ENCODE measurements at places on chromosomes 7 and 10.

DNA sequence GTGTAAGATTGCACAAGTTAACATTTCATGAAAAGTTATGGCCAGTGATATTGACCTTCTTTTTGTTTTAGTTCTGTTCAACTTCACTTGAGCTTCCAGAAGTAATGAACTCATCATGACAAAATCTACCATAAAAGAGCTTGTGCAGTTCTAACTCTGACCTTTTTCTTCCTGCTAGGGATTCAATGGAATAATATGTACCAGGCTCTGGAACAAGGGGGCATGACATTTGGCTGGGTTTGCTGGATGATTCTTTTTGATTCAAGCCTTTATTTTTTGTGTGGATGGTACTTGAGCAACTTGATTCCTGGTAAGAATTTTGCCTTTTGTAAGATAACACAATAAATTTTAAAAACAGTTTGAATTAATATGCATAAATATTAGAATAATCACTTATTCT lies 205.0 kb downstream of the ABCA13 start:
- no peak for DNase-seq

DNA sequence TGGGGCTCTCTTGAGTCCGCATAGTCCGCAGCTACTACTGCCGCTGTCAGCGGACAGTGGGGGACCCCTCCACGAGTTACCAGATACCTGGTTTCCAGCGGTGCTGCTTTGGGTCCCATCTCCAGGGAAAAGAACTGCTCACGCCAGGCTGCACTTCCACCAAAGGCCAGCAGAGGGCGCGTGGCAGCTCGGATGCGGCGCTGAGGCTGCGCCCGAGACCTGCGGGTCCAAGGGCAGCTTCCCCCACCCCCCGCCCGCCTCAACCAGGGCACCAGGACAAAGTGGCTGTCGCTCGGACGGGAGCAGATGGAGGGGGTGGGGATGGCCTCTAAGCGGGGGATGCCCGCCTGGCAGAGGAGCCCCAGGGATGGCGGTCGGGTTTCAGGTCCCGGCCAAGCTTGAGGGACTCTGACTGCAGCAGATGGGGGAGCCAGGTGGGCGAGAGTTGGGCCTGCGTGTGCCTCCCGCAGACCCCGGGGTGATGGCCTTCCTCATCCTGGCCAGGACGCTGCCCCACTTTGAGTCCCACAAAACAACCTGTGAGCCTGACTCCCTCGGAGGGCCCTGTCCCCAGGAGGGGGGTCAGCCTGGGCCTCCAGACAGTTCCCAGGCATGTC lies 23.8 kb upstream of the ZNF735 start:
- DNase-seq: no peak

DNA sequence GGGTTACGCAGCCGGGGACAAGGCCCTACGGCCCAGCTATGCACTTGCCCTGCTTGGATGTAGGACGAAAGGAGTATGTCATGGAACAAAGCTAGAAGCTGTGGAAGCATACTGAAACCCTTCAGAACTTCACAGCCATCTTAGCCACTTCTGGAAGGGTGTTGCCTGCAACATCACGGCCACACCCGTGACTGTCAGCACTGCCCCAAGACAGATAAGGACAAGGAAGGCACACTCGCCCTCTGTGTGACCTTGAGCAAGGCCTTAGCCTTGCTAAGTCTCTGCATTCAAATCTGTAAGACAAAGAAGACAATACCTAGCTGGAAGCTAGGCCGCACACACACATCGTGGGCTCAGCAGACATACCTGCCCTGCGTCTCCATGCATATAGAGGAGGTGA lies 352.5 kb upstream of the MGMT start:
- DNase-seq: no peak

DNA sequence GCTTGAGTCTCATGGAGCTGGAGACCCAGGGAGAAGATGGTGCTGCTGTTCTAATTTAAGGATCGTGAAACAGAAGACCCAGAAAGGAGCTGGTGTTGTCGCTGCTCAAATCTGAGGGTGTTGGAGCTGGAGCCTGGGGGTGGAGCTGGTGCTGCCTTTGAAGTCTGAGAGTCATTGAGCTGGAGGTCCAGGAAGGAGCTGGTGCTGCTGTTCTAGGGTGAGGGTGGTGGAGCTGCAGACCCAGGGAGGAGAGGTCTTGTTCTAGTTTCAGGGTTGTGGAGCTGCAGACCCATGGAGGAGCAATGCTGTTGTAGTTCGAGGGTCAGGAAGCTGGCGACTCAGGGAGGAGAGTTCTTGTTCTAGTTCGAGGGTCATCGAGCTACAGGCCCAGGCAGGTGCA lies 84.1 kb upstream of the ZNF479 start:
- DNase-seq: no peak

DNA sequence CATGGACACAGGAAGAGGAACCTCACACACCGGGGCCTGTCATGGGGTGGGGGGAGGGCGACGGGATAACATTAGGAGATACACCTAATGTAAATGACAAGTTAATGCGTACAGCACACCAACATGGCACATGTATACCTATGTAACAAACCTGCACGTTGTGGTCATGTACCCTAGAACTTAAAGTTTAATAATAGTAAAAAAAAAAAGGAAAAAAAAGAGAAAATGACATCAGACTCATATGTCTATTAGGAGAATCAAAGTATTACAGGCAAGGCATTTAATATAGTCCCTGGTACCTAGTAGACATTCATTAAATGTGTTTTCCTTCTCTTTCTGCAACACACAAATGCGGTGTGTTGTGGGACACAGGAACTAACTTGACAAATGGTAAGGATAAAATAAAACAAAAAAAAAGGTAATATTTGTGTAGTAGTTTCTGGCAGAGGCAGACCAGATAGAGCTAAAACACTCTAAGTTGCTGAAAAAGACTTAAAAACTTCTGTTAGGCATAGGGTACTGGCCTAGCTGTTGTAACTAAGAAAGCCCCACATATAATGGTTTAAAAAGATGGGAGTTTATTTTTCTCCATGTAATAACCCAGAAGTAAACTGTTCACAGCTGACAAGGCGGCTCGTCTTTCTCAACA lies 68.8 kb downstream of the NAMPT start:
- no peak for DNase-seq

DNA sequence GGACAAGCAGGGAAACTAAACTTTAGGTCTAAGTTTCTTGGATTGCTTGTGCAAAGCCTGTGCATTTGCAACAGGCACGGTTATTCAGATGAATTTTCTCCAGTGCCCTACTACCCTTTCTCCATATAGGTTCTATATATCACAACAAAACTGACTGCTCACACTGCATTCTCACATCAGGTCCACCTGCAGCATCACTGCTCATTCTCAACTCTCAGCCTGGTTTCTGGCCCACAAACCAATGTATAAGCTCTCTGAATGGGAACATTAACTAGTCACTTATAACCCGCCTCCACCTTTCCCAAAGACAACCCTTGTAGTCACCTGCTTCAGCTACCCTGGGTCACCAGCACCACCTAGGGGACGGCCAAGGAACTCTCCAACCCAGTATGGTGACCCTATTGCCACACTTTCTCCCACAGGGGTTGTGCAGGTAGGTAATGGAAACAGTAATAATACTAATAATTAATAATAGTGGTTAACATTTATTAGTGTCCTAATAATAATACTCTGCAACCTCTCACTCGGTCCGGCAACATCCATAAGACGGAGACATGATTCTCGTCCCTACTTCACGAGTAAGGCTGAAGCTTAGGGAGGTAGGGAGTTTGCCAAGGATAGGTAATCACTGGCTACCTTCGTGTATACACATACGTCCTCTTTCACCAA lies 97.3 kb downstream of the CLEC2L start:
- peak; percentile 7 for DNase-seq

GRCh38 chr7:77245015-77245755 lies 45.6 kb upstream of the FGL2 start:
- no peak for DNase-seq

- no peak for DNase-seq
Observed at GRCh38 chr10:1324903-1325302, 268.7 kb downstream of the WDR37 start.

DNA sequence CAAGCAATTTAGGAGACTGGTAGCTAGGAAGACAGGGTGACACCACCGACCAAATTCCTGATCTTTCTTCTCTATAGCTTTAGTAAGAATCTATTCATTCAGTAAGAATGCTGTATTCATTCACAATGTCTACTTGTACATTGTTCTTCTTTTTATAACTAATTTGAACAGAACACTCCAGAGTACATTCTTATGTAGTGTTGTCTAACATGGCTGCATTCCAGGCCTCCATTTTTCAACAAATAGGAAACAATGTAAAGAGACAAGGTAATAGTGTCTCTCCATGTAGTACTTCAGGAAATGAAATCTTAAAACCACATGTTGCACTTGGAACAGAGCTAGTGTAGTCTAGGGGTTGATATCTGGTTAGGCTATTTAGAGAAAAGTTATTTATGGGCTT lies 1.8 kb downstream of the VCL start:
- no peak for DNase-seq

- peak; percentile 4 for DNase-seq
Observed at GRCh38 chr7:36161996-36162395, 8.9 kb downstream of the EEPD1 start.

DNA sequence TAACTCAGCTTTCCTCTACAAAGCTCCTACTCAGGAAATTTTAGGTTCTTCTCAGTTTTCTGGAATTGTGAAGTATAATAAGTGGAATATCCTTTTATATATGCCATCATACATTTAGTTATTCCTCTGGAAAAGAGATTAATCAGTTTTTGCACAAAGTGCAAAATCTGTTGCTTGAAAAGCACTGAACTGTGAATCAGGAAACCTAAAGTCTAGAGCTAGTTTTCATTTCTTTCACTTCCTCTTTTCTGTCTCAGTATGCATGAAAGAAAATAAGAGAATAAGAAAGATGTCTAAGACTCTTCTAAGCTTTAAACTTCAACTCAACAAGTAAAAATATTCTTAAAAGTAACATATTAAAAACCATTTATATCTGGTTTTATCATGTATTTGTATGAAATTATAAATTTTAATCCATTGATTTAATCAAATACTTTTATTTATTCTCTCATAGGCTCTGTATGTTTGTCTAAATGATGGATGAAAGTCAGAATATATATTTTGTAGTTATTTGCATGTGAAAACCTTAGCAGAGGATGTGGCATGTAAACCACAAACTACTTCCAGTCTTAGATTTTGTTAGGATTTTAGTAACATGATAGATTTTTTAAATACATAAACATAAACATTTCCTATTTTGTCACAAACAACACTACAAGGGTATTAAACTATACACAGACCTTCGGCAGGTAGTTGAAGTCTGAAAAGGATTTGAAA lies 1073.0 kb downstream of the XPNPEP1 start:
- DNase-seq: peak; percentile 2

DNA sequence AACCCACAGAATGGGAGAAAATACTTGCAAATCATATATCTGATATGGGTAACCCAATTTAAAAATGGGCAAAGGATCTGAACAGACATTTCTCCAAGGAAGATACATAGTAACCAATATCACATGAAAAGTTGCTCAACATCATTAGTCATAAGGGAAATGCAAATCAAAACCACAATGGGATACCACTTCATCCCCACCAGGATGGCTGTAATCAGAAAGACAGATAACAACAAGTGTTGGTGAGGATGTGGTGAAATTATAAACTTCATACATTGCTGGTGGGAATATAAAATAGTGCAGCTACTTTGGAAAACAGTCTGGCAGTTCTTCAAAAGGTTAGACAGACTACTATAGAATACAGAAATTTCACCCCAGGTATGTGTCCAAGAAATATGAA lies 19.3 kb downstream of the AOC1 start:
- DNase-seq: no peak

GRCh38 chr10:24821986-24822385 lies 98.3 kb upstream of the ARHGAP21 start:
- DNase-seq: no peak

DNA sequence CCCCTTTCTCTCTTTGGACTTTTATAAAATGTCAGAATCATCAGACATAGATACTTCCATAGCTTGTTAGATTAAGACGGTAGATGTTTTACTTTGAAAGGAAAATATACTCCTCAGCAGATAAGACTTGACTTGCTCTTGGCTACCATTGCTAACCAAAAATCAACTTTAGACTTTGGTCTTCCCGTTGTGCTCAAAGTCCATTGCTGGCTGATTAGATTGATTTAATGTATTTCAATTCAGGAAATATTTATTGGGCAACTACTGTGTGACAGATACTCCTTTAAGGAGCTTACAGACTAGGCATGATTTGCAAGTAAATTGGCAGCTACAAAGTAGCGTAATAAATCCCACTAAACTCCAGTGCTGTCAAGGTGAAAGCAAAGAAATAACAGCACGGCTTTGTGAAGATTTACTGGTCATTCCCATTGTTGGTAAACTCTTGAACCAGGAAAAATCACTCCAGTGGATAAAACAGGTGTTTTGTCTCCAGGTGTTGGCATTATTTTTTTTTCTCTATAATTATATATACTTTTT lies 95.7 kb upstream of the ARMC3 start:
- no peak for DNase-seq

DNA sequence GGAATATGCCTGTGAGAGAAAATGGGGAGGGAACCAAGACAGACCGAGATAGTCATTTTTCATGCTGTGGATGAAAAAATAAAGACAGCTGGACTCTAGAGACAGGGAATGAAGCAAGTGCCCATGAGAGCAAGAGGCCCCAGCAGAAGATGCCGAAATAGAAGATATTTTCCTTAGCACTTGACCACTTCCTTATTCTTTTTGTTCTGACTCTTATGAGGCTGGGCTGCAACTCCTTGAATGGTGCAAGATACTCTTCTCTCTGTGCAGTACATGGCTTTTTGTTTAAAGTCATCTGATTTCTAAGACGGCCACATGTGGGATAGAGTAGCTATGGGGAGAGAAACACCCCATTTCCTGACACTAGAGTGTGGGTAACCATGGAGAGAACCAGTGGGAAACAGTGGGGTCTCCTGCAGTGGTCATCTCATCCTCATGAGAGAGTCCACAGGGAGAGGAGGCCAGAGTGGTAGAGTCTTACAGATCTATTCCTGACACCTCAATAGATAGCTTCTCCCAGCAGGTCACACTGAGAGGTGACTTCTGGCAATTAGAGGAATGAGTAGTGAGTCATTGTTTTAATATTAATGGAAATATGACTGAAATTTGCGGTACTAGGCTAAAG lies 18.0 kb upstream of the VCL start:
- DNase-seq: peak; percentile 95

DNA sequence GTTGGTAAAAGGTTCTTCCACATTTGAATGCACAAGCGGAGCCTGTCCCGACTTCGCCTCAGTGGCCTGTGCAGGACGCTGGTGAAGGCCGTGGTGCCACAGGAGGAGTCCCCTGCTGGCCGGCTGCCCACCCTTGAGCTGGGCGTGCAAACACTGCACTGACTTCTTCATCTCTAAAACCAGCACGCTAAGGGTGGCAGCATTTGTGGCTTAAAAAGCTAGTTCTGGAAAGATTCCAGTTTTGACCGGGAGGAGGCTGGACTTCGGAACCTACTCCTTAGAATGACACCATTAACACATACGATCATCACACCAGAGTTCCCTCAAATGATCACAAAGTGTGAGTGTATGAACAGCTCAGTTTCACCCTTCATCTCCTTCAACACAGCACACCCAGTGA lies 102.4 kb downstream of the SMURF1 start:
- no peak for DNase-seq

DNA sequence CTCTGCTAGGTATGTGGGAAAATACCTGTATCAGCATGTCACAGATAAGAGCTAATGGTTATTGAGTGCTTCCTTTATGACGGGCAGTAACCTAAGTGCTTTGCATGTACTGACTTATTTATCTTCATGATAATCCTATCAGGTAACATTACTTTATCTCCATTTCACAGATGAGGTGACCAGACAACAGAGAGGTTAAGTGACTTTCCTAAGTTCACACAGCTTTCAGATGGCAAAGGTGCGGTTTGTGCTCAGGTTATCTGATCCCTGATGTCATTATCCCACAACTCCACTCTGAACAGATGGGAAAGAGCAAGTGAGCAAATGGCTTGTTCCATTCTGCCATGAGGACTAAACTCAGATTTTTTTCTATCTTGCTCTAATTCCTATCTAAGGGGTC lies 217.0 kb upstream of the PODXL start:
- no peak for DNase-seq
